Astrocyte of the cerebellum (primary cell): ENCODE measurements at places on chromosomes 2 and 18.

GRCh38 chr2:69559442-69560146 lies 83.9 kb downstream of the AAK1 start:
- DNase-seq: no peak

- no peak for DNase-seq
Observed at GRCh38 chr18:11842562-11842961, 8.7 kb upstream of the CHMP1B start.

DNA sequence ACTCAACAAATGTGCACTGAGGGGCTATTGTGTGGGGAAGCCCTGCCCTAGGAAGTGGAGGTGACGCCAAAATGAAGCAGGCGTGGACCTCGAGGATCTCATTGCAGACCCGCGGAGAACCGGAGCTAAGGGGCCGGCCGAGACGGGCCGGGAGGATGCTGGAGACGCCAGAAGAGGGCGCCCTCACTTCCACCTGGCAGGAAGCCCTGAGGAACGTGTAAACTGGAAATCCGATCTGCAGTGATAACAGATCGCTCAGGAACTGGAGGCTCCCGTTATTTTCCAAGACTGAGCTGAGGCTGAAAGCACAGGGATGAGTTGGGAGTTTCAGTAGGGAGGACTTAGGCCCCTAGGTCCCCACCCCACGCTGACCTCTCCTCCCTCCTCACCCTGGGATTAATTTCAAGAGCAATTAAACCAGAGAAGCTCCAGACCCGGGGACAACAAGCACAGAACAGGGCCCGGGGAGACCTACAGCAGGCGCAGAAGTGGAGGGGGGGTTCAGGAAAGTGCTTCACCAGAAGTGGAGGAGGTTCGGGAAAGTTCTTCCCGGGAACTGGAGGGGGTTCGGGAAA lies 7.7 kb upstream of the COL6A3 start:
- peak; percentile 76 for DNase-seq

DNA sequence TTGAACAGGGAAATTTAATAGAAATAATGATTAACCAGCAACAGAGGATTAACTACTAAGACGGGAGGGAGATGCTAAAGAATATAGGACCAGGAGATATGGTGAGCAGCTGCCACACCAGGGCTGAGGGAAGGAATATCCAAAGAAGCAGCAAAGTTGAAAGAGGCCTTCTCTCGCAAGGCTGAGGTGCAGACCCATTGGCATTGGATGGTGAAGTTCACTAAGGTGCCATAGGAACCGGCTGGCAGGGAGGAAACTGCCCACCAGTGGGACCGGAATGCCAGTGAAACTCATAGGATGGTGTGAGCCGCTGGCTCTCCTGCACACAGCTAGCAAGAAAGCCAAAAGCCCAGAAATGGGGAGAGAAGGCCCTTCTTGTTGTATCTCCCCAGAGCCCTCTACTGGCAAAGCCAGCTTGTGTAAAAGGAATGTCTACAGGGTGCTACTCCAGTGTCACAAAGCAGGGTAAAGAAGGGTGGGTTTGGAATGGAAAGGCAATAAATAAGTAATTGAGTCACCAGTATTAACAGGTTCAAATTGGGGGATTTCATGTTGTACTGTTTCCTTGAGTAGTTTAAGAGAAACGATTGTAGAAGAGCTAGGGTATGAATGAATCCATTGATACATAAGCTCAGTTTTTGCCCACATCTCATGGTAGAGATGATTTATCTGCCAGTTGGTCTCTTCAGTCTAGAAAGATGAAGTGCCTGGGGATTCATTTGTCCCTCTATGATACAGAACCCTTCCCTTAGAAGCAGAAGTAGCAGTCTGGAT lies 36.0 kb downstream of the FARP2 start:
- DNase-seq: no peak

- no peak for DNase-seq
Observed at GRCh38 chr2:189015359-189015758, 41.2 kb downstream of the COL3A1 start.

GRCh38 chr2:96870626-96871255 lies 861 bp upstream of the SEMA4C start:
- DNase-seq: no peak

- peak; percentile 68 for DNase-seq
Observed at GRCh38 chr18:22432657-22433137, 15.0 kb upstream of the CTAGE1 start.

GRCh38 chr18:76721207-76721996 lies 101.0 kb upstream of the ZNF236 start:
- DNase-seq: no peak

GRCh38 chr18:62326646-62327348 lies 1.7 kb downstream of the TNFRSF11A start:
- no peak for DNase-seq

DNA sequence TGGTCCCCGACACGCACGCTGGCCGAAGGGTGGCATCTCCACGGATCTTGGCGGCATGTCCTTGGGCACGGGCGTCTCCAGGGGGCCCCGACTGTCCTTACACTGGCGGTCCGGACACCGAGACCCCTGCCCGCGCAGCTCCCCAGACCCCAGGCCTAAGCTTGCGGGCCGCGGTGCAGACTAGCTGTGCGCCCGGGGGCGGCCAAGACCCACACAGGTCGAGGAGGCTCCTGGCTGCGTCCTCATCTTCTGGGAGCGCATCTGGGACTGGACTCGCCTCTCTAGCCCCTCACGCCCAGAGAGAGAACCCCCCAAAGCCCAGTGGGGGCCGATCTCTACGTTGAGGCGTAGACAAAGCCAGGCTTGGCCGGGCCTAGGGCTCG lies 475 bp upstream of the TWIST2 start:
- DNase-seq: no peak
